ENCODE measurements at places on chromosomes 6 and 20.

- DNase-seq, result peak; percentile 62
Measured at GRCh38 chr20:53899351-53900167, 170.8 kb downstream of the BCAS1 start.

DNA sequence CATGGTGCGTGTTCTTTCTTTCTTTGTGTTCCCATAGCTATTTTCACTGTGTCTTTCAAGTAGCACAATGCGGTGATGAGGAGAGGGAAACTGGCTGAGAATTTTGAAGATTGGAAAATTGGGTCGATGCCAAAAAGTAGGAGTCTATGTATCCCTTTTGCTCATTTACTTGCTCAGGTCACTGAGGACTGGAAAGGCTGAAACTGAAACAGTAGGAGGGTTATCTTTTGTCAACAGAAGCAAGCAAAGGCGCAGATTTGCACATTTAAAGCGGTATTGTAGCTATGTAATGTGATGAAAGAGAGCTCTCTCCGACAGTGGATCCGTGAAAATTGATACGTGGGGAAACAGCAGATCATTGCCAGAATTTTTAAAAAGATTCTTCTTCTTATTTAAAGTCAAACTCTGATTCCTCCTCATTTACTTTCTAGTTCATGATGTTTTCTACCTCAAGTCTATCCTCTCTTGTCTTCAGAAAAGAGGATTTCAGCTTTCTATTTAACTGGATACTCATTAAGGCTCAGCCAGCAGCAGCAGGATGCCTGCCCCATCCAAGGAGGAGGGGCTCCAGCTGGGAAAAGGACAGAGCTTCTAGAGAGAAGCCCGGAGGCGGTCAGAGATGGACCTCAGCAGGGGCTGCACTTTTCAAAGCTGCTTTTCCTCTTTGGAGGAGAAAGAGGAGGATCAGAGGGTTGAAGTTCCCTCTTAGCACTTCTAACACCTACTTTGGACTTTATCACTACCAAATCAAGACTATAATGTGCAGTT, 15.9 kb upstream of the FYN start:
- DNase-seq, result peak; percentile 33

GRCh38 chr20:54251096-54251495, 43.2 kb downstream of the PFDN4 start:
- DNase-seq, result no peak

DNA sequence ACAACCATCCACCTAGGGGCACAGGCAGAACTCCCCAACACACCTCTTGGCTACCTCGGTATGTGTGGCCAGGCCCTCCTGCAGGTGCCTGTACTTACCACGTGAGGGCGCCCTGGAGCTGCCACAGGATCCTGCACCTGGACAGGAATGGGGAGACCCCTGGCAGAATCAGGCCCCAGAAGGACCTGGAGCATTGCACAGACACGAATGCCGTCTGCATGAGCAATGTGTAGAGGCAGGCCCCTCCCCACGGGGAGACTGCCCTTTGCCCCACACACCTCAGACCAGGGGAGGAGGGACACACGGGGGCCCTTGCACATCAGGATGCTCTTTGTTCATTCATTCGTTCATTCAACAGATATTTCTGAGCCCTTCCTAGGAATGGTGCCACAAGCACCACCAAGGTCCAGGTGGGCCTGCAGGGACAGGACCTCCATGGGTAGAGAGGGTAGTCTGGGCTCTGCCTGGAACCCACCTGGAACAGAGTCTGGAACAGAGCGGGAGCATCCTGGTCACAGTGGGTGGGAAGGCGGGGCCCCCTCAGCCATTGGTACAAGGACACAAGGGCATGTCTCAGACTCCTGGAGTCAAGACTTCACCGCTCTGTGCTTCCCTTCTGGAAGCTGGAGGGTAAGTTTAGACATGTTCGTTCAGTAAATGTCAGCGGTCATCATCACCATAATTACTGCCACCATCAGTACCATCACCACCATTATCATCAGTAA, 32.3 kb downstream of the YTHDF1 start:
- DNase-seq, result peak; percentile 55

DNA sequence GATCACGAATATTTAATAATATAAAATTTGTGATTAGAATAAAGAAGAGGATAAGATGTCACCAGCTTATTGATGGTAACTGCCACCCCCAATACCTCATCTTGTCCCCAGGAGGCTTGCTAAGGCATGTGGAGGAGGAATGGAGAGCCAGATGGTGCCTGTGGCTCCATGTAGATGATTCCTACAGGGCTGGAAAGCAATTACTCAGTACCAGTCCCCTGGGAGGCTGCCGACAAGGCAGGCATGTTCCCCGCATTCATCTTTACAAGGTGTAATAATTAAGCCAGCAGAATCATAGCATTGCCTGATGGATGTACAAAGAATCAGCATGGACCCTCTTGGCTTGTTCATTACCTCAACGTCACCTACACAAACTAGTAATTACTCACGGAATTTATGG, 155.3 kb downstream of the PLCB1 start:
- no peak for DNase-seq

- DNase-seq, result peak; percentile 81
Measured at GRCh38 chr6:44569931-44570385, 182.5 kb downstream of the CDC5L start.

DNA sequence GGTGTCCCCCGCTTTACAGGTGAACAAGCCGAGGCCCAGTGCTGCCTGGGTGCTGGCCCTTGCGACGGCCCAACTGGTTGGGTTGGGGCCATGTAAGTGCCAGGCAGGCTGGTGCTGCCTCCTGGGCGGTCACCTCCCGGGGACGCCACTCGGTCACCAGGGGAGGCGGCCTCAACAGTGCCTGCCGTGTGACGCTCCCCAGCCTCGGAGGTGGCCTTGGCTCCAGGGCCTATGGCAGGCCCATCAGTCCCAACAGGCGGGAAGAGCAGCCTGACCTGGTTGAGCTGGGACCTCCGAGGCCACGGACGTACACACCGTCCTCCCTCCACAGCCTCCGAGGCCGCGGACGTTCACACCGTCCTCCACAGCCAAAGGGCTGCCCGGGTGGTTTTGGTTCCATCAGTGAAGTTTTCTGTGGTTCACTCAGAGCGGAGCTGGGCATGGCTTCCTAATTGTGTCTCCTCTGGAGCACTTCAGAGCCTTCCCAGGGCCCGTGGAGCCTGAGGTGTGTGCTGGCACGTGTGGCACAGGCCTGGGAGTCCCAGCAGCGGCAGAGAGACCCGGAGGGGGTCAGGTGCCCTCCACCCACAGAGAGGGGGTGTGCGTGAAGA, 19.3 kb upstream of the SLCO4A1 start:
- DNase-seq, result no peak

DNA sequence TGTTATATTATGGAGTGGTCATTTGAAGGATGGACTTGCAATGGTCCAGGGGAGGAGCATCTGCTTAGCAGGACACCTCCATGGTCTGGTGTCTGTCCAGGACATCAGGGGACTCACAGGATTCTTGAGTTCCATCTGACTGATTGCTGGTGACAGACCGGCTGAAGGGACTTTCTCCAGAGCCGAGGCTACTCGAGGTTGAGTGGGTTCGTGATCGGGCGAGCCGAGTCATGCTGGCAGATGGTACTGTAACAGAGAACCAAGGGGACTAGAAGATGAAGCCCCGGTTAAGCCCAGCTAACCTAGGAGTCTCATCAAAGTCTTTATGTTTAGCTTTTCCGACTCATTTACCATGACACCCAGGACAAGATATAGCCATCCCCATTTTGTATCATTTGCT, 7.5 kb upstream of the SLA2 start:
- no peak for DNase-seq

DNA sequence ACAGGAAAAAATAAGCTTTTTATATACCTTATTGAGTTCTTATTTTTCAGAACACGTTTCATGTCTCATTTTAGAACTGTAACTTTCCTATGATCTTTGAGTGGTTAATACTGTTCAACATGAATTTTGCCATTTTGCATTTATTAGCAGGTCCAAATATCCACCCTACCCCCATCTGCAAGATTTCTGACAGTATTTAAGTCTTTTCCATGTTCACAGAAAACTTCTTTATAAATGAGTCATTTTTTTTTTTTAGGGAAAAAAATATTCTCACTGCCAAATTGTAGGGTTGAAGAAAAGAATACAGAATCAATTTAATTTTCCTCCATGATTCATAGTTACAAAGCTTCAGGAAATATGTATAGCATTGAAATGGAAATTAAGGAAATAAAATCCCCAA, 101.8 kb downstream of the COL21A1 start:
- DNase-seq, result no peak

DNA sequence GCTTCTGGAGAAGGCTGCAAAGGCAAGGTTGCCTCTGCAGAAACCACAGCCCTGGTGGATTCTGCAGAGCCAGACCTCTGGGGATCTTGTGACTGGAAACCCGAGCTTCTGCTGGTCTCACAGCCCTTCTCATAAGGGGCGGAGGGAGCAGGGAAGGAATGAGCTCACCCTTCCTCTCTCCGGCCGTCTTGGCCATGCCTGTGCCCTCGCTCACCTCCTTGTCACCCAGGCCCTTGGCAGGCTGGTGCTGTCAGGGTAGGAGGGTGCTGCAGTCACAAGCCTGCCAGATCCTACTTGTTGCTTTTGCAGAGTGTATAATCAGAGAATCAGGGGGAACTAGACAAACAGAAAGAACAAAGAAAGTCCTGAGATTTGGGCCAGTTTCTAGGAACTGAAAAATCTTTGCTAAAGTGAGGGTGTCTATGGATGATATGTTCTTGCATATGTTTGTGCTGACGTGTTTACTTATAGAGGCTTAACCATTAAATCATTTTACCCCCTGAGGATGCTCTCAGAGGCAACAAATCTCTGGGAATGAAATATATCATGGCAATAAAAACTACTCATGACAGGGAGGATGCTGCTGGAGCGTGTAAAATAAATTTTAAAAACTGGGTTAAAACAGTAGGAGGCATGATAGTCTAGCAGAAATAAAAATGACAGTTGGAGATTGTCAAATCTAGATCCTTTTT, 244.9 kb upstream of the SOX4 start:
- peak; percentile 65 for DNase-seq

- peak; percentile 48 for DNase-seq
Measured at GRCh38 chr6:55953335-55953734, 77.9 kb upstream of the BMP5 start.

- no peak for DNase-seq
Measured at GRCh38 chr6:131918650-131919355, 32.4 kb downstream of the CCN2 start.

DNA sequence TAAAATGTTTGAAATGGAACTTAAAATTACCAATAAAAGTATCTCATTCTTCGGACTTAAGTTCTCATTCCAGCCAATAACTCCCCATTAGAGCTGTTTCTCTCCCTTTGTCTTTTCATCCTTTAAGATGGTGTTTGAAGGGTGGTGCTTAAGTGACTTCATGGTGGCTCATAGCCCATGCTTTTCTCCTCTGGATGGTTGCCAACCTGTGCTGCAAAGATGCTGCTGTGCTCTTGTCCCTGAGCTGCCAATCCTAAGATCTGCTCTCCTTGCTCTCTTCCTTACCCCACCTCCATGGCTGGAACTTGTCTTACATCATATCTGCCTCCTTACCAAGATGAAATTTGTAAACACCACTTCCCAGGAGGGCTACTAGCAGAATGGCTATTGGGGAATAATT, 31.6 kb upstream of the PNRC1 start:
- DNase-seq, result no peak

GRCh38 chr6:125853168-125853567, 62.4 kb downstream of the NCOA7 start:
- DNase-seq, result no peak

GRCh38 chr20:50067461-50067860, 45.5 kb downstream of the UBE2V1 start:
- DNase-seq, result no peak

DNA sequence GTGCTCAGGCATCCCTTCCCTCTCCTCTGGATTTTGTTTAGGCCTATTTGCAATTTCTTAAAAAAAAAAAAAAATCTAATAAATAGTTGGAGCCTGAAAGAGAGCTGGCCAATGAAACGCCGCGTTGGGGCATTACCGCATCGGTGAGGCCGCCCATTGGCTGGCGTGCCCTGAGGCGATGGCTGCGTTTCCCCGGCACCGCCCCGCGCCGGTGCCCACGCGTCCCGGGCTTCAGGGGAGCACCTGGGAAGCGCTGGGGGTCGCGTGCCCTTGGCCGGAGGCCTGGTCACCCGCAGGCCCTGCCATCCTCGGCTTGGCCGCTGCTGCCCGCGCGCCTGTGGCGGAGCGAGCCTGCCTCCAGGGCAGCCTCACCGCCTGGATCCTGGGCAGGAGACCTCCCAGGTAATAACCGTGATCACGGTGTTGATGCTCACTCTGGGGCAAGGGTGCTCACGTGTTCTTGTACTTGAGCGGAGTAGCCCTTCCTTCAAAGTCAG, 155.4 kb downstream of the NRN1 start:
- peak; percentile 74 for DNase-seq

DNA sequence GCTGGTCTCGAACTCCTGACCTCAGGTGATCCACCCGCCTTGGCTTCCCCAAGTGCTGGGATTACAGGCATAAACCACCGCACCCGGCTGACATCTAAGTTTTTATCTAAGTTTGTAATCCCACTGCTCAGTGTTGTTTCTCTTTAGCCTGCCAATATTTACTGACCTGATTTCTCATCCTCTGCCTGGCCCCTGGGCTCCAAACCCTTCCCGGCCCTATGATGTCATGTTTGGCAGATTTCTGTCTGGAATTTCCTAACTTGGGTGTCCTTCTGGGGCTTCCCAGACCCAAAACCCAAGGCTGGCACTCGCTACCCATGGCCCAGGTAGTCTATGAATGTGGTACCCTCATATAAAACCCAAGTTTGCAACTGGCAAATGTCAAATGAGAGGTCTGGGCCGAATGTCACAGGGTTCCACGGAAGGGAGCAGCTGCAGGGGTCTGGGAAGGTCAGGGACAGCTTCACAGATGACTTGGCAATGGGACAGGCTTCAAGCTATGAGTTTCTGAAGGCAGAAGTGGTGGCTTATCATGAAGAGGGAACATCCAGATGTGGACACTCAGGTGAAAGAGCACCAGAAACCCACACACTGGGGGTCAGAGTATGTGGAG, 54.9 kb downstream of the TMEM170B start:
- no peak for DNase-seq

DNA sequence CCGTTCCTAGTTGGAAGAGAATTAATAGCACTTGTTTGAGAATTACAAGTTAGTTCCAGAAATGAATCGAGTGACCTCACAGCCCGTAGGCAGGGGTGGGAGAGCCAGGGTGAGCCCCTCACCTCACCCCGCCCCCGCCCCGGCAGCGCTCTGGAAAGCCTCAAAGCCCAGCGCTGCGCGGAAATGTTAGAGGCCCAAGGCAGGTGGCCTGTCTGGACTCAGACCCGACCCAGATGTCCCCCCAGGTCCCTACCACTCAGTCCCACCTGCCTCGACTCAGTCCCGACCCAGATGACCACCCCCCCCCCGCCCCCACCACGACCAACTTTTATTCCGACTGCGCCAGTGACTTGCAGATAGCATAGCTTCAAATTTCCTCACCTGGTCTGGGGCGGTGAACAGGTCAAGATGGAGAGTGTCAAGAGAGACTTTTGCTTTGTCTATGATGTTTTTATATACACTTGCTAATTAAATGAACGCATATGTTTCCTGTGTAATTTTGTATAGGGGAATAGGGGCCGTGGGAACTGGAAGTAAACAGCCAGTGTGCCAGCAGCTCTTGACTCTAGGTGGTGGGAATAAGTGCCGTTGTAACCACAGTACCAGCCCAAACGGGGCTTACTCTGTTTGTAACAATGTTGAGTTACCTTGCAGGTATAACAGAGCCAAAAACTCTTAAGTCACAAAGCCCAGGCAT, 1.2 kb upstream of the PXDC1 start:
- no peak for DNase-seq

Data from AG08395 (cell line).